Smooth muscle cell of the brain vasculature (primary cell): ENCODE measurements at places on chromosomes 1 and 21.
A peak's percentile ranks its signal among the peaks of the same experiment; 100 is the strongest.

DNA sequence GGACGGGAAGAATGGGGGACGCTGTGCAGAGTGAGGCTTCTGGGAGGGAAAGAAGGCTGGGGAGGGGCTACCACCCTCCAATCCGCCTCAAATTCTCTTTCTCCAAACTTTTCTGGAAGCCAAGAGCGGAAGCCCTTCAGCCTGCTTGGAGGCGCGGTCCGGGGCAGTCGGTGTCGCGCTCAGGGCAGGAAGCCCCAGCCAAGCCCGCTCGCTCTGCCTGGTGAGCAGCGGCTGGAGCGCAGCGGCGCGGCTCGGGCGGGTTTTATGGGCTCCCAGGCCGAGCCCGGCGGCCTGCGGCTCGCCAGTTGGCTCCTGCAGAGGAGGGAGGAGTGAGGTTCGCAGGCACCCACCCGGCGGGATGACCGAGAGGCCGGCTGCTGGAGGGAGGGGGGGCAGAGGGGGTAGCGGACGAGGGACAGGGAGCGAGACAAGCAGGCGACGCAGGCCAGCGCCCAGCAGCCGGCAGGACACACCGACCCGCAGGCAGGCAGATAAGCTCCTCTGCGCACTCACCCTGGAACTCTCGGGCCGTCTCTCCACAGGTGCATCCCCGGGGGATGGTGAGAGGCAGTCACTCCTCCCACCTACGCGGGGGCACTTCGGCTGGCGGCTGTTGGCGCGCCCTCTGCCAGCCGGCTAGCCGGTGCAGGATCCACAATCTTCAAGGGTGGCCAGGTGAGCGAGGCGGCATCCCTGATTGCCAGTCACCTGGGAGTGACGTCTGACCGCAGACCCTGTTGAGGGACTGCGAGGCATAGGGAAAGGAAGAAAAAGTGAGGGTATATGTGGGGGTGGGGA is at the start of gene AVPR1B:
AVPR1B (minus strand) TSS at position 238 of the 798 bp plus-strand sequence. CDS start 498 bp downstream, outside the sequence.
- no peak for DNase-seq

DNA sequence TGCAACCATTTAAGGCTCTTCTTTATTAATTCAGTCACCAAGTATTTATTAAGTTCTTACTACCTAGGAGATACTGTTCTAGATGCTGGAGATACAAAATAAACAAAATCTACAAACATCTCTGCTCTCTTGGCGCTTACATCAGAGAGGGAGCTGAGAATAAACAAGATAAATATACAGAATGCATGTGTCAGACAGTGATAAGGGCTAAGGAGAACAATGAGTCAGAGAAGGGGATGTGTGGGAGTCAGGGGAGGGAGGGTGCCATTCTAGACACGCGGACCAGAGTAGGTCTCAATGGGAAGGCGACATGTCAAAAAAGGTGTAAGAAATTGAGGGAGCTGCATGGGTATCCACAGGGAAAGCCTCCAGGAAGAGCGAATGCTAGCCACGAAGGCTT is 393.2 kb downstream of the RWDD3 start:
- no peak for DNase-seq

GRCh38 chr21:46357335-46357604 is 33.3 kb downstream of the PCNT start:
- no peak for DNase-seq

DNA sequence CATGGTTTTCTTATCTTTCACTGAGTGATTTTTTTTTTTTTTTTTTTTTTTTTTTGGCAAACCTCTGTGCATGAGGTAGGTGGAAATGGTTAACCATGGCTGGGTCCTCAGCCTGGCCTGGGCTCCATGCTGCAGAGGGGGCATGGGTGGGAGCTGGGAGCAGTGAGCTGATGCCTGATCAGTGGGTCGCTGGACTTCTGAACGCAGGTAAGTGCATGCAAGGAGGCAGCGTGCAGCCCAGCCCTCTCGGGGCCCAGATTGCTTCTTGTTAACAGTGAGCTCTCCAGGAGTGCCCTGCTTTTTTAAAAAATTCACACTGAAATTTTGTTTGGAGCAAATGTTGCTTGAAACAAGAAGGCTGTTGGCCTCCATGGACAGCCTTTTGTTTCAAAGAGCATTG is 75.2 kb downstream of the UCK2 start:
- DNase-seq, result no peak

GRCh38 chr1:26983863-26984262 is 9.6 kb upstream of the TRNP1 start:
- DNase-seq, result no peak

DNA sequence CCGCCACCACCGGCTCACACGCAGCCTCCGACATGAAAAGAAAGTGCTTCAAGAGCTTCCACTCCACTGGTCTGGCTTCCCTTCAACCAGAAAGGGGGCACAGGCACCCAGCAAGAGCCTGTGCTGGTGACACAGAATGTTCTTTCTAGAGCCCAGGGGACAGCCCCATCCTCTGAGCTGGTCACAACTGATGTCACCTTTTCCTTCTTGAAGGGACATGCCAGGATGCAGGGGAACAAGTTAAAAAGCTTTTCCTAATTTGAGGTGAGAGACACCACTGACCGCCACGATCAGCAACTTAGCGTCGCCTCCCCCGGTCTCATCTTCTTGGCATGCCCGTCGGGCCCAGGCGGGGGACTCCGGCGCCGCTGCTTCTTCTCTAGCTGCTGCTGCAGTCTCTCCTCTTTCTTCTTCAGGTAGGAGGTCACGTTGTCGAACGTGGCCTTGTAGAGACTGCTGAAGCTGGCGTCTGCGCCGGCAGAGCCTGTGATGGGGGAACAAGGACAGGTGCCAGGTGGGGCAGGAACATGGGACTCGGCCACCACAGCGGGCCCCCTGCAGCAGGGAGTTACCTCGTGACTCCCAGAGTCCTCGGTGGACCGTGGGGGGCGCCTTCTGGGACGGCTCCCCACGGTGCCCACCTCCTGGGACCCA is 29.5 kb downstream of the WDR4 start:
- DNase-seq, result no peak

- DNase-seq, result peak; percentile 13
Measured at GRCh38 chr1:161258439-161259344, at the start of gene PCP4L1. PCP4L1 (plus strand) TSS chr1:161258745; CDS start chr1:161258975, 230 bp downstream.

DNA sequence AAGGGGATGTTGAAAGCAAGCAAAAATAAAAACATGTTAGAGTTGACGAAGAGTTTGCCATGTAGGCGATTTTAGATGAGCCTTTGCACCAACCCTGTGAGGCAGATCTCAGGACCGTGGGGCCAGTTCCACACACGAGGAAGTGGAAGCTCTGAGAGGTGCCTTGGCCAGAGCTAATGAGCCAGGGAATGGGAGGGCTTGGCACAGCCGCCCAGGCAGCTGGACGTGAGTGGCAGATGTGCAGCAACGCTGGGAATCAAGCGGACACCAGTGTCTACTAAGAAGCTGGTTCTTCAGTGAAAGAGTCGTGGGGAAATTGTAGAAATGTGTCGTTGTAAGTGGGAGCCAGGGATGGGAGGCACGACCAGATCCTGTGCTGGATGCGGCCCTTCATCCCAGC is 58.9 kb upstream of the COL6A1 start:
- no peak for DNase-seq

- DNase-seq, result no peak
Measured at GRCh38 chr1:70706381-70707037, 295.4 kb downstream of the CTH start.

DNA sequence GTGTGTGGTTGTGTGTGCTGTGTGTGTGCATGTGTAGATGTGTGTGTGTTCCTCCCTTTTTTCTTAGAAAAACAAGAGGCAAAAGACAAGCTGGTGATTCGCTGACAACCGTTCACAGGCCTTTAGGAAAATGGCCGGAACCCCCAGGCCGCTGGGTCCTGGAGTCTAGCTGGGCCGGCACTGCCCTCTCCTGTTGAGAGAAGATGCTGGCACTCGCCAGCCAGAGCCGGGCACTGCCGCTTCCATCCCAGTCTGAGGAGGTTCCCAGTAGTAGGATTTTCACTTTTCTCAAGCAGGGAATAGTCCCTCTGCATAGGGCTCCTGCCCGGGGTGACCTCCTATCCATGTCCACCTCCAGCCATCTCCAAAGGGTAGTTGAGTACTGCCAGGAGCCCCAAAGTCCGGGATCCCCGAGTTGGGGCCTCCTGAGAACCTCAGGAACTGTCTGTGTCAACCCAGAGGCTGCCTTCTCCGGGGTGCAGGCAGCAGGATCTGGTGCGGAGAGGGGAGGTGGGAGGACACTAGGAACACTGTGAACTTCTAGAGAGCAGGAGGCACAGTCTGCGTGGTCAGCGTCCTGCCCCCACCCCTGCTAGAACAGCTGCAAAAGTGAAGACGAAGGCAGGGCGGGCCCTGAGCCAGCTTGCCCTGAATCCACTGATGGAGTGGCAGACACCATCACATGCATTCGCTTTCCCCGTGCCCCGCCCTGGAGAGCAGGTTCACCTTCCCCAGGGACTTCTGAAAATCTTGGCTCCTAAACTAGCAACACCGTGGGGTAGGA is 44.1 kb upstream of the ARHGEF16 start:
- DNase-seq, result peak; percentile 24

DNA sequence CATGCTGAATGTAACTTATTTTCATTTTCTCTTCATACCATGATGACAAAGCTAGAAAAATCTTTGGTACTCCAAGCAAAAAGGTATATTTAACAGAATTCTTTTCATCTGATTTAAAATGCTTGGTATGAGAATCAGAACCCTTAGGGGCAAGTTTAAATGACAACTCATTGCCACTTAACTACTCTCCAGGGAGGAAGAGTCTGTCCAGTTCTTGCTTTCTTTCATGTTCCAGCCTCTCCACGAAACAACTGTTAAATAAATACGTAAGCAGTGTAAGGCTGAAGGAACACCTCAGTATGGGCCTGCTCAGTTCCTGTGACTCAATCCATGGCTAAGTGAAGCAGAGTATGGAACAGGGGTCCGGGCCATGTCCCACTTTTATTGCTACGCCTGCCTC is 1.6 kb downstream of the LCE2A start:
- no peak for DNase-seq

DNA sequence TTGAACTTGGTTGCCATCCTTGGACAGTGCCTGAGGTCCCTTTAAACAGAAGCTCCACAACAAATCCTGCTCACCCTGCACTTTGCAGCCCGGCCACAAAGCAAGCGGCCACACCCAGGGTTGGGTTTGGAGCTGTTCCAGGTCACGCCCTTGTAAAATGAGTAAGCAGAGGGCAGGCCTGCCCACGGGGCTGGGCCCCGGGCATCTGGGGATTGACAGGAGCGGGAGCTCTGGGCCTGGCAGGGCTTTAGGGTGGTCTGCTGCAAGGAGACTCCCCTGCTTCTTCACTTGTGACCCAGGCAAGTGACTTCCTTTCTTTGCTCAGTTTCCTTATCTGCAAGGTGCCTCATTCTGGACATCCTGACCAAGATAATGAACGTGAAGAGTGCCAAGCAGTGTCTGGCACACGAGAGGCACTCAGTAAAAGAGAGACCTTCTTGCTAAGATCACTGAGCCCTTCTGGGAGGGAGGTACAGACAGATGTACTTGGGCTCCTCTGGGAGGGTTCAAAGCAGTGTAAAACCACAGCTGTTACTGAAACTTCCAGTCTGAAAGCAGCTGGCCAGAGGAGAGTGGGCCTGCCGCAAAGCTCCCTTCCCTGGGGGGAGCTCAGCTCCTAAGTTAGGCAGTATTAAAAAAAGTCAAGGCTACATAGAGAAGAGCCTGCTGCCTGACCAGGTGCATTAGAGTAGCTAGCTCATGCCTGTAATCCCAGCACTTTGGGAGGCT is 2.6 kb downstream of the E2F2 start:
- DNase-seq, result no peak

DNA sequence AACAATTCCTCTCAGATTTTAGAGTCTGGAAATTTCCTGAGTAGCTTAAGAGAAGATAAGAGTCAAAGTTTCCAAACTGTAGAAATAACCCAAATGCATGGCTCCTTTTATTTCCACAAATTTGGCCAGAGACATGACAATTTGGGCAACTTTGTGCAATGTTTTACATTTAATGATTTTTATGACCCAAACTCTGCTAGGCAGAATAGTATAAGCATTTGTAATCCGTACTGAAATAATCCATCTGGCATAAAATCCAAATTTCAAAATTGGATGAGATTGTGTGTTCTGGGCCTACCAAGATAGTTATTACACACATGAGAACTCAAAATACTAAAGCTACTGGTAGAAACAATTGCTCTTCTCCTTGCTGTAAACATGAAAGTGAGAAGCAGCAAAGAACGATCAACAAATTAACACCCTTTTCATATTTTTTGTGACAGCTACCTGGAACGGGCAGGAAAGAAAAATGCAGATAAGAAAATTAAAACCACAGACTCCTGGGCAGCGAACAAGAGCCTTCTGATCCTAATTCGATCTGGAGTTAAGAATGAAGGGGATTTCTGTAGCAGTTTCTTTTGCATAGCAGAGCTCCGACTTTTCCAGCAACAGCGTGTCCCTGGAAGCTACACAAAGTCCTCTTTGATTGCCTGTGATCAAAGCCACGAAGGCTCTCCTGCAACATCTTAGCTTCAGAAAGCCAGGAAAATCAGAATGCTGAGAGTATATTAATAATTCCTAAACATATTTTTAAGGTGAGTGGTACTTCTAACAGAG is 191.2 kb downstream of the GRIK1 start:
- DNase-seq, result no peak

- no peak for DNase-seq
Measured at GRCh38 chr1:231318015-231318355, 19.7 kb downstream of the EXOC8 start.

- DNase-seq, result no peak
Measured at GRCh38 chr21:39452207-39452969, 618 bp downstream of the SH3BGR start.

GRCh38 chr21:40689840-40690360 is 157.1 kb downstream of the DSCAM start:
- DNase-seq, result no peak

DNA sequence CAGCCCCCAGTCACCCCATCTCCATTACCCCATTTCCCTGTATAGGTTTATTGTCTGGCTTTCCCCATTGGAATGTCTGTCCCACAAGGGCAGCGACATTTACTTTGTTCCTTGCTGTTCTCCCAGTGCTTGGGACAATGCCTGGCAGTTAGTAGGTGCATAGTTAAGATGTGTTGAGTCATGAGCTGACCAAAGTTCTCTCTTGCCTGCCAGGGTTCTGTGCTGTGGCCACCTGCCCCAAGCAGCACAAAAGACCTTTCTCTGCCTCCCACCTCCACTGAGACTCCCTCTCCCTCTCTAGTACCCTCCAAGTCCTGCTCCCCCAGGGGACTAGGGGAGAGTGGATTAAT is 40.0 kb downstream of the TMCO4 start:
- no peak for DNase-seq

GRCh38 chr1:231729544-231729943 is 103.0 kb downstream of the DISC1 start:
- DNase-seq, result no peak

DNA sequence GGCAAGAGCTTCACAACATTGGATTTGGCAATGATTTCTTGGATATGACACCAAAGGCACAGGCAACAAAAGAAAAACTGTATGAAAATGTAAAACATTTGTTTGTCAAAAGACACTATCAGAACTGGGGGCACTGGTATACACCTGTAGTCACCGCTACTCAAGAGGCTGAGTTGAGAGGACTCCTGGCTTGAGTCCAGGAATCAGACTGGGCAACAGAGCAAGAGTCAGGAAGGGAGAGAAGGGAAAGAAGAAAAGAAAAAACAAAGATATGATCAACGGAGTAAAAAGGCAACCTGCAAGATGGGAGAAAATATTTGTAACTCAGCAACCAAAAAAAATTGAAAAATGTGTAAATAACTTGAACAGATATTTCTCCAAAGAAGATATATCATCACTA is 6.0 kb upstream of the TUT4 start:
- no peak for DNase-seq

- DNase-seq, result no peak
Measured at GRCh38 chr21:30234643-30235042, 18.7 kb upstream of the CLDN8 start.

GRCh38 chr1:228944296-228944695 is 209.0 kb downstream of the RHOU start:
- DNase-seq, result no peak
